Naive thymus-derived CD8-positive, alpha-beta T cell (primary cell): ENCODE measurements at places on chromosomes 6 and 20. TPM values are rescaled to one million over a fixed set of nuclear protein-coding genes. Genes with fewer than 3 reads are reported as not detected.

ME1 gene
- polyA plus RNA-seq: not detected

MCHR2 gene
- not detected for polyA plus RNA-seq

DACT2 gene
- polyA plus RNA-seq: not detected

POU3F2 gene
- polyA plus RNA-seq: not detected

GMPR gene
- polyA plus RNA-seq: 0.71 TPM

BNIP5 gene
- not detected for polyA plus RNA-seq

FBXO5 gene
- 4.3 TPM for polyA plus RNA-seq

OTOR gene
- not detected for polyA plus RNA-seq

CYP24A1 gene
- polyA plus RNA-seq: not detected

SLC35A1 gene
- polyA plus RNA-seq: 27.7 TPM

GTPBP2 gene
- 1.7 TPM for polyA plus RNA-seq

PAQR8 gene
- polyA plus RNA-seq: 14.3 TPM

NRSN1 gene
- not detected for polyA plus RNA-seq

CDH22 gene
- polyA plus RNA-seq: not detected

ABHD16A gene
- 34.1 TPM for polyA plus RNA-seq

CASP8AP2 gene
- 37.7 TPM for polyA plus RNA-seq

NKX2-2 gene
- not detected for polyA plus RNA-seq

PTPN1 gene
- 29.4 TPM for polyA plus RNA-seq

OPRM1 gene
- not detected for polyA plus RNA-seq

MRPL18 gene
- polyA plus RNA-seq: 131 TPM

CBFA2T2 gene
- polyA plus RNA-seq: 14.8 TPM

OPN5 gene
- polyA plus RNA-seq: not detected

FLOT1 gene
- polyA plus RNA-seq: 76.0 TPM

LCA5 gene
- polyA plus RNA-seq: 0.08 TPM

ECT2L gene
- polyA plus RNA-seq: not detected

GJA10 gene
- polyA plus RNA-seq: not detected

COL10A1 gene
- 0.18 TPM for polyA plus RNA-seq

GUCA1A gene
- polyA plus RNA-seq: not detected

SLC22A3 gene
- polyA plus RNA-seq: not detected

TNF gene
- polyA plus RNA-seq: 0.37 TPM

EYA2 gene
- polyA plus RNA-seq: not detected

HCK gene
- 0.24 TPM for polyA plus RNA-seq

COL11A2 gene
- polyA plus RNA-seq: 0.08 TPM

ENPP5 gene
- polyA plus RNA-seq: 1.6 TPM

HEBP2 gene
- polyA plus RNA-seq: 30.9 TPM

EEF1A2 gene
- not detected for polyA plus RNA-seq

LGSN gene
- not detected for polyA plus RNA-seq

CALHM6 gene
- polyA plus RNA-seq: 49.3 TPM

HLA-DPB1 gene
- 228 TPM for polyA plus RNA-seq

BFSP1 gene
- polyA plus RNA-seq: not detected

PTCHD4 gene
- not detected for polyA plus RNA-seq

FOXQ1 gene
- polyA plus RNA-seq: not detected

LY6G6F gene
- polyA plus RNA-seq: not detected

CCN6 gene
- polyA plus RNA-seq: 0.08 TPM

TJAP1 gene
- 8.4 TPM for polyA plus RNA-seq
